ENCODE measurements at places on chromosomes 6 and 20.

- no peak for DNase-seq
Observed at GRCh38 chr6:169132352-169132940, 121.2 kb downstream of the THBS2 start.

DNA sequence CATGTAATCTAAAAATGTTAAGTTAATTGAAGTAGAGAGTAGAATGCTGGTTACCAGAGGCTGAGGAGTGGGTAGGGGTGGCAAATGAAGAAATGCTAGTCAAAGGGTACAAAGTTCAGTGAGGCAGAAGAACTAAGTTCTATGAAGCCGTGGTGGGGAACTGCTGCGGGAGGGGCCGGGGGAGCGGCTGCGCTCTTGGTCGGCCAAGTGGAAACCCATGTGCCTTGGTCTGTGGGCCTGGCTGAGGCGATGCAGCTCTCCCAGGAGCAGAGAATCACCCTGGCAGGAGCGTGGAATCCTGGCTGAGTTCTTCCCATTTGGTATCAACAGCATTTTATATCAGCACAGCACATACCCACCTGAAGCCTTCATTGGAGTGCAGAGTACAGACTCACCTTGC is 22.3 kb downstream of the TTLL2 start:
- no peak for DNase-seq

- no peak for DNase-seq
Observed at GRCh38 chr6:142810952-142811514, 133.9 kb downstream of the HIVEP2 start.

DNA sequence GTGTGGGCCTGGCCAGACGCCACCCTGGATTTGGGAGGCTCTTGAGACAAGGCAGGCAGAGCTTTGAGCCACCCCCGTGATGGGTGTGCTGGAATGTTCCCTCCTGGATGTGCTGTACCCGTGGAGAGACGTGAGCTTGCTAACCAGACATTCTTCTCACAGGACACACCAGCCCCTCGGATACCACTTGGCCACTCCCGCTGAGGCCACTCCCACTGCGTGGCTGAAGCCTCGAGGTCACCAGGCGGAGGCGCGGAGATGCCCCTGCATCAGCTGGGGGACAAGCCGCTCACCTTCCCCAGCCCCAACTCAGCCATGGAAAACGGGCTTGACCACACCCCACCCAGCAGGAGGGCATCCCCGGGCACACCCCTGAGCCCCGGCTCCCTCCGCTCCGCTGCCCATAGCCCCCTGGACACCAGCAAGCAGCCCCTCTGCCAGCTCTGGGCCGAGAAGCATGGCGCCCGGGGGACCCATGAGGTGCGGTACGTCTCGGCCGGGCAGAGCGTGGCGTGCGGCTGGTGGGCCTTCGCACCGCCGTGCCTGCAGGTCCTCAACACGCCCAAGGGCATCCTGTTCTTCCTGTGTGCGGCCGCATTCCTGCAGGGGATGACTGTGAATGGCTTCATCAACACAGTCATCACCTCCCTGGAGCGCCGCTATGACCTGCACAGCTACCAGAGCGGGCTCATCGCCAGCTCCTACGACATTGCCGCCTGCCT is 14.1 kb downstream of the SLCO4A1 start:
- no peak for DNase-seq

GRCh38 chr20:52033313-52033712 is 158.3 kb downstream of the ZFP64 start:
- no peak for DNase-seq

Measured in hematopoietic multipotent progenitor cell treated with erythropoietin and hydrocortisone succinate and interleukin-3 and kit ligand, for 15 days (in vitro differentiated cells).